ENCODE measurements at places on chromosomes 7 and 10.

- DNase-seq: no peak
Measured at GRCh38 chr7:30567081-30567480, 27.6 kb upstream of the GARS1 start.

- no peak for DNase-seq
Measured at GRCh38 chr7:86453454-86453853, 190.3 kb upstream of the GRM3 start.

GRCh38 chr10:19745672-19746071 is 70.6 kb upstream of the PLXDC2 start:
- DNase-seq: no peak

GRCh38 chr10:585502-585901 is 104.0 kb downstream of the DIP2C start:
- no peak for DNase-seq

DNA sequence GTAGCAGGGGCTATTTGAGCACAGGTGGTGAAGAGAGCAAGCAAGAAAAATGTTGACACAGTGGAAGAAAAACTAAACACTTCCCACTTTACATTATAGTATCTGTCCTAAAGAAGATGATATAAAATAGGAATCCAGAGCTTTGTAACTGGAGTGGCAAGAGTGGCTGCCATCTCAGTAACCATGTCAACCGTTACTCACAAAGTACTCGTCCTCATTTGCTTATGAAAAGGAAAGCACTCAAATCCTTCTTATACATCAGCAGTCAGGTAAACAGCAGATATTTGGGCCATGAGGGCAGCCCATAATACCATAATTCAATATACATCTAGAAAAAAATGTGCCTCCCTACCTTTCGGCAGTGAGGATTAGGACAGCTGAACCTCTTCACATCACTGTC is 70.1 kb downstream of the RNF216 start:
- DNase-seq: no peak

DNA sequence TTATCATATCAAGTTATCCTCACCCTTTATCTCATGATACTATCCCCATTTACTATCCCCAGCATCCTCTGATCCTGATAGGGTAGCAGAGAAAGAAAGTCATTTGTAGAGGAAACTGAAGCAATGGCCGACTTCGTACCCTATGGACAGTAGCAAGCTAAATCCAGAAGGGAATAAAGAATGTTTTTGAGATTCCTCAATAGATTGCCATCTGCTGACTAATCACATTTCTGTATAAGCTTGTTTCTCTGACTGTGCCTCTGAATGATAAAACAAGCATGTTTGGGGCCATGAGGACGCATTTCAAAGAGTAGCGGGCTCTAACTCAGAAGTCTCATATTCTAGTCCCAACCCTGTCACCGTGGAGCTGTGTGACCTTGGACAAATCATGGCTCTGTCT is 13.2 kb upstream of the FAM107B start:
- DNase-seq: no peak

DNA sequence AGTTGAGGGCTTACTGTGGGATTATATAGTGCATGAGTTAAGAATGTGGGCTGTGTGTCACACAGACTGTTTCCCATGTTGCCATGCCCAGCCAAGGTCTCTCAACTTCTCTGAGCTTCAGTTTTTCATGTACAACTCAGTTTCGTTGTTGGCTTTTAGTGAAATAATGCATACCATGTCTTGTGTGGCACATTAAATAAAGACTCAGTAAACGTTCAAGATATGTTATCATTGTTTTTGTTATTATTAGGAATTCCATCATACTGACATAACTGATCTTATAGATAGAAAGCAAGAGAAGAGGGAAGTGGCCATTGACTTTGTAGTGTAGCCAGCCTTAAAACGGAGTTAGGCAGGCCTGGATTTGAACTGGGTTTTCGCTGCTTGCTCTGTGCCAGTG is 2.9 kb downstream of the CDK14 start:
- no peak for DNase-seq

- DNase-seq: no peak
Measured at GRCh38 chr7:48177271-48177670, 6.0 kb downstream of the ABCA13 start.

DNA sequence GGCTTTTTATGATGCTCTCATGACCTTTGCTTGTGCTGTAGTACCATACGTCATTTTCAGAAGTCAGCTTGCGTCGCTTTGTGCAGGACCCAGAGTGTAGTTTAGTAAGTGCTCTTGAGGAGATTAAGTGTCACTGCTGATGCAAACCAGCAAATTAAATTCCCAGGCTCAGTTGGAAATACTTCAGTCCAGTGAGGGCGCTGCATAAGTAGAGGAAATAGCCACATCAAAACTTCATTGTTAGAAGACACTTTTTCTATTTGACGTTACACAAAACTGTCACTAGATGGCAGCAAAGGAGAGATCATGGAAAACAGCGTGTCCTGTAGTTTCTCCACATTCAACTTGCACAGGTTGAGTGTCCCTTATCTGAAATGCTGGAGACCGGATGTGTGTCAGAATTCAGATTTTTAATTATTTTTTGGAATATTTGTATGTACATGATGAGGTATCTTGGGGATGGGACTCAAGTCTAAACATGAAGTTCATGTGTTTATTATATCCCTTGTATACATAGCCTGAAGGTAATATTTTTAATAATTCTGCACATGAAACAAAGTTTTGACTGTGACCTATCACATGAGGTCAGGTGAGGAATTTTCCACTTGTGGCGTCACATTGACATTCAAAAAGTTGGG is 7.9 kb downstream of the ZNF22 start:
- DNase-seq: no peak

- no peak for DNase-seq
Measured at GRCh38 chr10:28872587-28873165, 195.4 kb downstream of the BAMBI start.

- DNase-seq: no peak
Measured at GRCh38 chr7:114412548-114412947, 2.1 kb upstream of the FOXP2 start.

- no peak for DNase-seq
Measured at GRCh38 chr10:32489901-32490300, 44.0 kb downstream of the CCDC7 start.
